ENCODE measurements at places on chromosomes 7 and 10.

GRCh38 chr7:1251796-1252539 is 19.3 kb downstream of the UNCX start:
- DNase-seq, result no peak

DNA sequence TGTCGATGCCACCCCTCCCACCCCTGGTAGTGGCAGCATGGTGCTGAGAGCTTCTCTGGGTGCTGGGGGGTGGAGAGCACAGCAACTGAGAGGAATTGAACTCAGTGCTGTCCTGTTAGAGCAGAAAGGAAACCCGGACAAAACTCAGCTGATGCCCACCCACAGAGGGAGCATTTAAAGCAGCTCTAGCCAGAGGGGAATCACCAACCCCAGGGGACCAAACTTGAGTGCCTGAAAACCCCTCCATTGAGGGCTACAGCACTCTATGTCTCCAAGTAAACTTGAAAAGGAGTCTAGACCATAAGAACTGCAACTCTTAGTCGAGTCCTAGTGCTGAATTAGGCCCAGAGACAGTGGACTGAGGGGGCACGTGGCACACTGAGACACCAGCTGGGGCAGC is 16.8 kb upstream of the FOXI2 start:
- DNase-seq, result no peak

GRCh38 chr7:20927976-20928375 is 141.3 kb upstream of the SP8 start:
- DNase-seq, result no peak

DNA sequence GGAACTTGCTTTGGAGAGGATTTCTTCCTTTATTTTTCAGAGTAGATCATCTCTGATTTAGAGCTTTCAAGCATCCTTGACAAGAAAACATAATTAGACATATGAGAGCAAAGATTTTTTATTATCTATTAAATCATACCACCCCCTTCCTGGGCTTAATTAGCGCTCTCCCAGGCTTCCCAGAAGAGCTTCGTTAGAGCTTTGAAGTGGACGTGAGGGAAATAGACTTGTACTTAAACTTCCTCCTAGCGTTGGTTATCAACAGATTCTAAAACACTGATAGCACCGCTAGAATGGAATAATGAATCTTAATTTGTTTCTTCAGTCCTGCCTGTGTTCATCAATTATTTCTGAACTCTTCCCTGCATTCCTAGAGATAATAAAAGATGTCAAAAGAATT is 173.9 kb upstream of the STK17A start:
- DNase-seq, result no peak

GRCh38 chr10:132335189-132336063 is 3.4 kb downstream of the LRRC27 start:
- no peak for DNase-seq

- DNase-seq, result no peak
Measured at GRCh38 chr10:47361293-47361692, 13.1 kb downstream of the RBP3 start.

- DNase-seq, result no peak
Measured at GRCh38 chr7:42338231-42338915, 101.4 kb upstream of the GLI3 start.

DNA sequence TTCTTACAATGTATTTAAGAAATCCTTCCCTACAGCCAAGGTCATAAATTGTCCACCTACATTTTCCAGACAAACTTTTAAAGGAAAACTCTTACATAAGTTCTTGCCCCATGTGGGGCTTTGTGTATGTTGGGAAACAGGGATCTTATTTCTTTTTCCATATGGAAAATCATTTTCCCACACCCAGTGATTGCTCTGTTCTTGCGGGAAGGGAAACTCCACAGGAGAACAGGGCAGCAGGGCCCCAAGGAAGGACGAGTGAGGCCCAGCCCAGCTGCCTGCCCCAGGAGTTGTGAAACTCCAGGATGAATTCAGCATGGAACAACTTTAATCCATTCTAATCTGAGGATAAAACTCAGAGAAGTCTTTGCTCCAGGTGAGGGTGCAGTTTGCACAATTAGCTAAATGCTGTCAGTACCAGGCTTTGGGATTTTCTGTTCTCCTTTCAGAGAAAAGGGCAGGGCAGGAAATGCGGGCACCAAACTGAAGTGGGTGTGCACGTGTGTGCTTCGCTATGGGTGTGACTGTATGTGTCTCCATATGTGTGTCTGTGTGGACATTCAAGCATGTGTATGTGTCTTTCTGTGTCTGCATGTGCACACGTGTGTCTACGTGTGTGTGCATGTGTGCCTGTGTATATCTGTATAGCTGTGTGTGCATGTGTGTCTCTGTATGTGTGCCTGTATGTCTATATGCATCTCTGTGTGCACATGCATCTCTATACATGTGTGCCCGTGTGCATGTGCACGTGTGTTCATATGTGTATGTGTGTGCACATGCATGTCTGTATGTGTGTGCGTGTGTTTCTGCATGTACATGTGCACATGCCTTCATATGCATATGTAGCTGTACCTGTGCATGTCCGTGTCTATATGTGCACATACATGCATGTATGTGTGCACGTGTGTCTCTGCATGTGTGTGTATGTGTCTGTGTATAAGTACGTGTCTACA is 102.0 kb upstream of the FAM20C start:
- DNase-seq, result no peak

- DNase-seq, result no peak
Measured at GRCh38 chr7:11517853-11518252, 314.1 kb downstream of the THSD7A start.

- no peak for DNase-seq
Measured at GRCh38 chr7:104795086-104795485, 218.9 kb upstream of the KMT2E start.

GRCh38 chr7:73933091-73933490 is 72.1 kb downstream of the TMEM270 start:
- DNase-seq, result no peak

- no peak for DNase-seq
Measured at GRCh38 chr7:2106924-2107323, 125.8 kb downstream of the MAD1L1 start.

DNA sequence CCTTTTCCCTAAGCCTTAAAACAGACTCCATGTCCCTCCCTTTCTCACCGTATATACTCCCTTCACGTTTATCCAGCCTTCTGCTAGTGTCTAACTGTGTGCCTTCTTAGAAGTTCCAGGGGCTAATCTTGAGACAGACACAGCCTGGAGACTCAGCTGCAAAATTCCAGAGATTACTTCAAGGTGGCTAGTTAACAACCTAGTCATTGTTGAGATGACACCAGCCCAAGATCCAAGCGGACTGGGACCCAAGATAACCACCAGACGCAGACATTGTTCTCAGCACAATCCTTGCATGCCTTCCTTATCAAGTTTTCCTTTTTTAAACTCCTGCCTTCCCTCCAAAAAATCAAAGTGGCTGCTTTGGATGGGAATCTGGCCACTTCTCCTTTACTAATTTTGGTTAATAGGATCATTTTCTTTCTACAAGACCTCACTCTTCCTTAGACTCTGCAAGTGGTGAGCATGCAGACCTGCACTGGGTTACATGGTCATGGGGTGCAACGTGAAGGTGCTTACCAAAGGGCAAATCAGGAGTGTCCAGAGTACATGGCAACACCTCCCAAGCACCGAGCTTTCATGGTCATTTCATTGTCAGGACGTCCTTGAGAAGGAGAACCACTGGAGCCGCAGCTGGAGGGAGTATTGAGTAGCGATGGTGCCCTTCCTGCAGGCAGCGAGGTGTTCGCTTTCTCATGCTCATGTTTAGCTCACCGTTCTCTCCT is 69.7 kb downstream of the ANLN start:
- no peak for DNase-seq

DNA sequence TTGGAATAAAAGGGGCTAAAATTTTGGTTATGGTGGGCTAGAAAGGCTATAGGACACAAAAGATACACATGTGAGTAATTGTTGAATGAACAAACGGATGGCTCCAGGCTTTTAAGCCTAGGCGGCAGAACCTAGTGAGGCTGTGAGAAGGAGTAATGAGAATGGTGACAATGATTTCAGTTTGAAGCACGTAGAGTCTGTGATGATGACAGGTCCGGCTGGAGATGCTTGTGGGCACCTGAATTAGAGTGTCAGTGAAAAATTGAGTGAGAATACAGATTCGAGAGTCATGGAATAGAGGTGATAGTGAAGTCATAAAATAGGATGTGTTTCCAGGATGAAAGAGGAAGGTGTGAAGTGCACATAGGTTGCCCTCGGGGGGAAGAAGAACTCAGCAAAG is 170.6 kb downstream of the TMEM178B start:
- no peak for DNase-seq

DNA sequence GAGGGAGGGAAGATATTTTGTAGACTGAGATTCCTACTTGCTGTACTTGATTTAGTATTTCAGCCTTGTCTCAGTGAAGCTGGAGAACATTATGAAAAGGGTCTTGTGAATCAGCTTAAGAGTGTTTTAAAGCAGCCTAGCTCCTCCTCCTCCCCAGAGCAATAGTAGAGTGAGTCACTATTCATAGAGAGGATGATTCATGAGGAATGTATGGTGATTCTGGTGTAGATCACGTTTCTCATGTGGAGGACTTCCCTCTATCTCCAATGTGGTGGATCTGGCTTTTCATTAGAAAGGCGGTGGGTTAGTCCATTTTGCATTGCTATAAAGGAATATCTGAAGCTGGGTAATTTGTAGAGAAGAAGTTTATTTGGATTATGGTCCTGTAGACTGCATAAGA is 340.1 kb upstream of the CHRM2 start:
- no peak for DNase-seq

- no peak for DNase-seq
Measured at GRCh38 chr7:116998567-116999175, 45.4 kb downstream of the ST7 start.

DNA sequence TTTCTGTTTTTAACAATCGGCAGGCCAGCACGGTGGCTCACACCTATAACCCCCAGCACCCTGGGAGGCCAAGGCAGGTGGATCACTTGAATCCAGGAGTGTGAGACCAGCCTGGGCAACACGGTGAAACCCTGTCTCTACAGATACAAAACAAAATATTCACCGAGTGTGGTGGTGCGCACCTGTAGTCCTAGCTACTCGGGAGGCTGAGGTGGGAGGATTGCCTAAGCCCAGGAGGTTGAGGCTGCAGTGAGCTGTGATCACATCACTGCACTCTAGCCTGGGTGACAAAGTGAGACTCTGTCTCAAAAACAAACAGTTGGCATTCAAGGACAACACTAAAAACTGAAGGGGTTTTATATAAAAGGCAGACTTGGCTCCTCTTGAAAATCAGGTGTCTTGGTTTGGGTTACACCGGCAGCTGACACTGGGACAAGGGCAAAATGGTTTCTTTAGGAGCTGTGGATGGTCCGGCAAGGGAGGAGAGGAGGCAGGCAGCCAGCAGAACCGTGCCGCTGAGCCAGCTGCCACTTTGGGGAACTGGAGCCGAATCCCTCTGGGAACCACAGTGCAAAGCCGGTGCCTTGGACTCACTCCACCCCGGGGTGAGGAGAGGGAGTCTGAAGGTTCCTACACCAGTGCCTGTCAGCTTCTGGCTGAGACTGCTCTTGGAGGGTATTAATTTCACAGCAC is 52.6 kb downstream of the CHST3 start:
- no peak for DNase-seq

DNA sequence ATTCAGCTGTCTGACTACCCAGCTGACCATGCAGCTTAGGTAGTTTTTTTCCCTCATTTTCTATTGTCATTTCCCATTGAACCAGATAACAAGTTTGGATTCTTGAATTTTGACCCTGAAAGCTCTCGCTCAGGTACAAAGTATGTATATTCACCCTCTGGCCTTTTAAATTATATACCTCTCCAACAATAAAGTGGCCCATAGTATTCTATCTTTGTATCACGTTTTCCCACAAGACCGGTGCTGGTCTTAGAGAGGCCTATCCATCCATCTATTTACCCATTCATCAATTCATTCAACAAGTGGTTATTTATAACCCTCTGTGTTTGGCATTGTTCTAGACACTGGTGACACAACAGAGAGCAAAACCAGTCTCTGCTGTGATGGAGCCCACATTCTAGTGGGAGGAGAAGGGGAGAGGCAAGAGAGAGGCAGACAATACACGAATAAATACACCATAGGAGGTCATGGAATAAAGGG is 35.2 kb upstream of the NPSR1 start:
- no peak for DNase-seq

- no peak for DNase-seq
Measured at GRCh38 chr7:130273933-130274255, 7.2 kb downstream of the CPA2 start.

DNA sequence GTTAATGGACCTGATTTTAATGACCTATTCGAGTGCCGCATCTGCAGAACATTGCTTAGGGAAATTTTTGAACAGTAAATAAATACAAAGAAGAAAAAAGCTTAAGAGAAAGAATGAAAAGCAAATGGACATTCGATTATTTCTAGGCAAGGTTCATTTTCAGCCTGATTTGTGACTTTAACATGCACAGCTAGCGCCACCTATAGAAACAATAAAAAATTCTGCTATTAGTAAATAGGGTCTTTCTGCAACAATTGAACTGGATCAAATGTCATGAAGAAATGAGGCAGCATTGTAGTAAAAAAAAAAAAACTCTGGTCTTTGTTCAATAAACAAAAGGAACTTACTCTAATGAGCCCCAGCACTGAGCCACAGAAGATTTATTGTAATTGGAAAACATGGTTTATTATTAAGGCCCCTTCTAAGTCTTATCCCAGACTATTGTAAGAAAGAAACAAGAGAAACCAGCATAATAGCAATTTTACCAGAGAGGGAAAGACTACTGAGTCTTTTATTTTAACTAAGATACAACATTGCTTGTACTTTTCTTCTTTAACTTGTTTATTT is 41.4 kb upstream of the GHITM start:
- no peak for DNase-seq

GRCh38 chr7:141550386-141551093 is 670 bp upstream of the AGK start:
- DNase-seq, result no peak

DNA sequence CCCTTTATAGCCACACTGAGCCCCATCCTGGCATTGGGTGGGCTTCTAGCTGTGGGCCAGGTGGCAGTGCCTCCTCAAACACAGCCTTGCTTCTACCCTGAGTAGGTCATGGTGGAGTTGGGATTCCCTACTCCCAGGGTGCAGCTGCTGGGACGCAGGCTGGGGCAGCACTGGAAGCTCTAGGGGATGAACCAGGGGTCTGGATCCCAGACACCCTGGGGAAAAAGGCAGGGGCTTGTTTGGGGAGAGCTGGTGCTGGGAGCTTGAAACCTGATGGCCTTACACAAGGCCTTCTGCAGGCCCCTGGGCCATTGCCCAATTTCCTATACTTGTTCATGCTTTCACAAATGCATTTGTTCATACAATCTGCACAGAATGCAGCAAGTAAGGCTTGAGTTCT is 103.7 kb upstream of the CTBP2 start:
- no peak for DNase-seq

DNA sequence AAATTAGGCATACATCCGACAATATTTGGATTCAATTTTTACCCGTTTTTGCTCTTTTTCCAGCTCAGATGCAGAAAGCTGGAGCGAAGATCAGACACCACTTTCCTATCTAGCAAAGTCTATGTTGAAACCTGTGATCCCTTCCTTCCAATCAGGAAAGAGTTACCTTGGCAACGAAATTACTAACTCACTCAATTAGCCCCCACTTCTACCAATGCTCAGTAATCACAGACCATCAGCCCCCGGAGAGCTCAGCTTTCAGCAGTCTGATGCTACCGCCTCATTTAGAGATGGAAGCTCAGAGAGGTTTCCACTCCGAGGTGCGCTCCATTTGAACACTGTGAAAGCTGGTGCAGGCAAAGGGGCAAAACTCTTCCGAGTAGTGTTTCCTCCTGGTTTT is 6.7 kb downstream of the FRAT1 start:
- DNase-seq, result no peak

- no peak for DNase-seq
Measured at GRCh38 chr7:47441796-47442604, 139.9 kb downstream of the TNS3 start.
